ENCODE measurements at places on chromosomes 4 and X. TPM values are rescaled to one million over a fixed set of nuclear protein-coding genes. Genes with fewer than 3 reads are reported as not detected.

GLUD2 gene
- 0.60 TPM for polyA plus RNA-seq

UNC5C gene
- 0.60 TPM for polyA plus RNA-seq

IQCM gene
- 0.41 TPM for polyA plus RNA-seq

ZNF630 gene
- polyA plus RNA-seq = 2.3 TPM

DSPP gene
- polyA plus RNA-seq = not detected

MAGEA8 gene
- polyA plus RNA-seq = not detected

SPATA4 gene
- not detected for polyA plus RNA-seq

FAM9C gene
- 0.17 TPM for polyA plus RNA-seq
